ENCODE measurements at places on chromosomes 11 and 22.

GRCh38 chr11:114610984-114611944 is 15.7 kb upstream of the NXPE4 start:
- DNase-seq: no peak

DNA sequence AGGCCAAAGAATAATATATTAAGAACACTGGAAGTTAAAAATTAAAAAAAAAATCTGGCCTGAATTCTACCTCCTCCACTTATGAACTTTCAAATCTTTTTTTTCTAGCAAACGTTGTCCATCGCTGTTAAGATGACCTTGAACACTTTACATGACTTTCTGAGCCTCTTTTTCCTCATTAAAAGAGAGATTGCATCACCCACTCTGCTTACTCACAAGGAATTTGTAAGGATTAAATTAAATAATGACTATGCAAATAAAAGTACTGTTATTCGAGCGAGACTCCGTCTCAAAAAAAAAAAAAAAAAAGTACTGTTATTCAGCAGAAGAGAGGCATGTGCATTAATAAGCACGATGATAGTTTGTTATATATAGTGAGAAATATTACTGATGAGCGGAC is 285.1 kb upstream of the CCDC90B start:
- no peak for DNase-seq

DNA sequence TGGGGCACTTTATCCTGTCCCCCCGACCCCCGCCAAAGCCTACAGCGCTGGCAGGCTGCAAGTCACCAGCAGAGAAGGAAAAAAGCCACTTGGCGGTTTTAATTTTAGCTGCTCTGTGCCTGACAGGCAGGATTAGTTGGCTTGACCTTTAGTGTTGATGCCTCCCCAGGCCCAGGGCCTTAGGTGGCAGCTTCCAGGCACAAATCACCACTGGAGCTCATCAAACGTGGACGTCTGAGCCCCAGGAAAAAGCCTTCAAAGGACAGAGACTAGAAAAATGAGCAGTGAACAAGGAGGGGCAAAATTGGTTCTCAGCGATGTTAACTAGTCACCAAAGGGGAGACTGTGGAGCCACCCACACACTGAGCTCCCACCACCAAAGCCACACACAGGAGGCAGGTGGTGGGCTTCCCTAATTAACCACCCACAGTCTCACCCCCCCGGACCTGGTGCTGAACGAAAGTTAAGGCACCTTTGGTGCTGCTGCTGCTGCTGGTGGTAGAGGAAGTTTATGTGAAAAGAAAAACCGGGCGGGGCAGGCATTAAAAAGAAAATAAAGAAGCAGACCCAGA is 4.4 kb upstream of the PYGM start:
- no peak for DNase-seq

- peak; percentile 51 for DNase-seq
Measured at GRCh38 chr22:40463017-40463631, 92.7 kb downstream of the SGSM3 start.

GRCh38 chr22:37747715-37748100 is 50.9 kb downstream of the TRIOBP start:
- no peak for DNase-seq

Data from stimulated activated CD4-positive, alpha-beta T cell treated with anti-CD3 and anti-CD28 coated beads, Interleukin-15, amount 100 ng/mL, for 48 hours (primary cell).